ENCODE measurements at places on chromosomes 13 and 19.
A peak's percentile ranks its signal among the peaks of the same experiment; 100 is the strongest.

DNA sequence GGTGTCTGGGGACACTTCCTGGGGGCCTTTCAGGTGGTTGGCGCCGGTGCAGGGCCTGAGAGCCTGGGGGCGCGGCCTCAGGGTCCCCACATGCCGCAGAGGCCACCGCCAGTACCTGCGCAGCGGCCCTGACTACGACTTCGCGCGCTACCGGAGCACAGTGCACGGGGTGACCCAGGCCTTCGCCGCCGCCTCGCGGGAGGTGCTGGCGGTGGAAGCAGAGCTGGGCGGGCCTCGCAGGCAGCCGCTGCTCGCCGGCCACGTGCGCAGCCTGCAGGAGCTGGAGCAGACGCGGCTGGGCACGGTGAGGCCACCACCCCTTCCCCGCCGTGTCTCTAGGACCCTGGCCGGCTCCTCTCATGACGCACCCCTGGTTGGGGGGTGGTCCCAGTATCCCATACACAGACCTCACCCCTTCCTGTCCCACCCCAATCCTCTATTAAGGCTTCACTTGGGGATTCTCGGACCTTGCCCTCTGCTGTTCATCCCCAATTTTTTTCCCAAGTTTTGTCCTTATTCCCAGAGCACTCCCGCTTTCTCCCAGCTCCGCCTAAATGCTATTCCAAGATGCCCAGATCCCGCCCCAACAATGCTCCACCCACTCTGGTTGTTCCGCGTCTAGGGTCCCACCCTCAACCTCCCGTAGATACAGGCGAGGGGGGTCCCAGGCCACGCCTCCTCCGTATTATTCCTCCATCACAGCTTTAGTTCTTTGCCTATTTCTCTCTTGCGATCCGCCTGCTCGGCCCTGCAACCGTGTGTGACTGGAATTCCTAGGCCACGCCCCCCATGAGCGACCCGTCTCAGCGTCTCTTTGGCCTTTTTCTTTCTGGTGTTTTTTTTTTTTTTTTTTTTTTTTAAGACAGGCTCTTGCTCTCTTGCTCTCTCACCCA is 1.0 kb downstream of the REX1BD start:
- peak; percentile 64 for DNase-seq

- DNase-seq: no peak
These were observed 345.7 kb downstream of the MTUS2 start for GRCh38 chr13:29165840-29166239.

- DNase-seq: no peak
These were observed 12.0 kb upstream of the USP12 start for GRCh38 chr13:27183561-27184147.

- DNase-seq: no peak
These were observed 160.3 kb downstream of the ITGBL1 start for GRCh38 chr13:101612735-101613134.

DNA sequence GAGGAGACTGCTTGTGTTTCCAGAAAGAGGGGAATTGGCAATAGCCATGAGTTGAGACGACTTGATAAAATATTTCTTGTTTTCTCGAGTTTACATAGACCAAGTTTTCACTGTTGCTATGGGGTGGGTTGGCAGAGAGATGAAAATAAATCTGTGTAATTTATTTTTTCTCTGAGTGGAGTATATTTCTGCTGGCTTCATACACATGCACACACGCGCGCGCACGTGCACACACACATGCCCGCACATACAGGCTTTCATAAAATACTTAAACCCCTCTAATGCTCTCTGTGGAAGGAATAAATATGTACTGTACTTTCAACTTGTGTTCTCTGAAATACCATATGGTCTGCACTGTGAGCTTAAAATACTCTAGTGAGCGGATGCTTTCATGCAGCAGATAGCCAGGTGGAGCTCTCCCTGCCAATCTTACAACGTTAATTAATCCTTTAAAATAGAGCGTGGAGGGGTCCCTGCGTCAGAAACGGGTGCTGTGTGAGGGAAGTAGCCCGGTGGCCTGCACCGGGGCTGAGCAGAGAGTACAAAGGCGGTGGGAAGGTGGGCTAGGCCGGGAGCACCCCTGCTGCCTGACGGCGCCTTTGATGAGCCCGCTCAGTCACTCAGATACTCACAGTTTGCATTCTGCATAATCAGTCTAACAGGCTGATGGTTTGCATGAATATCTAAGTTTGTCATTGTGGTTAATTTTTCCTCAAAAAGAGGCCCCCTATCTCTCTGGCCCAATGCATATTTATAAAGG is 44.1 kb downstream of the CCNE1 start:
- no peak for DNase-seq

- DNase-seq: no peak
These were observed 459 bp upstream of the GRIN2D start for GRCh38 chr19:48392860-48393558.

DNA sequence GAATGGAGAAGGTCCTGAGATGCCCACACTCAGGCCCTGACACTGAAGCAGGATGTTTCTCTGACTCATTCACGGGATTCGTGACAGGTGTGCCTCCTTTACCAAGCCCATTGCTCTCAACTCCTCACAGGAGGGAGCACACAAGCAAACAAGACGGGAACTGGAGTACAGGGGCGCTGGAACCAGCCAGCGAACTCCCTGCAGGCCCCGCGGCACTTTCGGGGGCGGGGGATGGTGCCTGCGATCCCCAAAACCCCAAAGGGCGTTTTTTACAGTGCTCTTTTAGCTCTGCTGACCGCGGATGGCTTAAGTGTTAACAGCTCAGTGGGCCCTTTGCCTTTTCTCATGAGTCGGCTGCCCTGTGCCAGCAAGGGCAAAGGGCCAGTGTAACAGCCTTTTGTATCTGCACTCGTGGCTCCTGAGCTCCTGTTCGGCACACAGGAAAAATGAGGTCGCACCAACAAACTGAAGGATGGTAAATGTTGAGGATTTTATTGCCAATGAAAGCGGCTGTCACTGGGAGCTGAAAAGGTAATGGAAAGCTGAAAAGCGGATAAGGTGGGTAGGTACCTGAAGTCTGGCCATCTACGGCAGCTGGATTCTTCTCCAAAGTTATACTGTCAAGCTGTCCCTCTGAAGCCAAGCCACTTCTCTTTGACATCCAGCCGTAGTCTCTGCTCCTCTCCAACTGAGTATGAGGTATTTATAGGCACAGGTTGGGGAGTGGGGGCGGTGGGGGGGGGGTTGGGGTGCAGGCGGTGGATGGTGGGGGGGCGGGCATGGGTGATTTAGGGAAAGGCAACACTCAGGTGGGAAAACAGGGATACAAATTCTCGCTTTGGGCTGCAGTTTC is 65.0 kb upstream of the TRPC4 start:
- no peak for DNase-seq
